Colonic mucosa (tissue), 4 donors: ENCODE measurements at places on chromosomes 5 and 9. TPM values are rescaled to one million over a fixed set of nuclear protein-coding genes. Genes with fewer than 3 reads are reported as not detected.

The MLANA gene
- total RNA-seq = not detected

The PCDHA9 gene
- 0.19 TPM for total RNA-seq

The INVS gene
- 16.0 TPM for total RNA-seq

The ANKRD18A gene
- 9.9 TPM for total RNA-seq

DNA sequence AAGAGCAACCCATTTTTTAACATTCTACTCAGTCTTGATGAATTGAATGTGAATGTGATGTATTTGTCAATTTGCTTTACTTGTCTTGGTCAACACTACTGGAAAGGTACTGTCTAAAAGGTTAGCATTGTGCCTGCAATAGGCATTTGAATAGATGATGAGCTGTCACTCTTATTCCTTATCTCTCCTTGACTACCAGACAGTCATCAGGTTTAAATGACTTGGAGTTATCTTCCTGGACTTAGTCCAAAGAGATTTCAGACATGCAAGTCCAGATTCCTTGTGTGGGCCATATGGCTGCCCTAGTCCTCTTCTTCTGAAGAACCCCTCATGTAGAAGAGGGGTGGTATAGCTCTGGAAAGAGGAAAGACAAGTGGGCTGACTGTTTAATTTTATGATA lies 4.8 kb downstream of the ARHGEF28 start:
- H3K27ac ChIP-seq = no peak overlapping the region
- no peaks in the 10 kb centered on the region for H3K36me3 ChIP-seq
- no peaks in the 10 kb centered on the region for H3K27me3 ChIP-seq
- DNase-seq = no peak
- no peak overlapping the region for H3K4me3 ChIP-seq
- no peaks in the 10 kb centered on the region for H3K4me1 ChIP-seq

DNA sequence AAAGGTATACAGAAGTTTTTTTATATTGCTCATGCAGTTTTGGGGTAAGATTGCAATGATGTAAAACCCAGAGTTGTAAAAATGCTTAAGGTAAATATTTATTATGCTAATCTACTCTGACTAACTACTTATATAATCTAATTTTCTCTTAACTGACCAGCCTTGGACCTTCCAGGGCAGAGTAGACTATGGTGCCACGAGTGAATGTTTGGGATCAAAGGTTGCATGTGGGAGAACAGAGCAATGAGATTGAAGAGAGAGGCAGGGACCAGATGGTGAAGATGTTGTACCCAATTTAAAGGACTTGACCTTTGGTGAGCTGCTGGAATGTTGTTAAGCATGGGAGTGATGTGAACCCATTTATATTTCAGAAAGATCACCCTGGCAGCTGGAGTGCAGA lies 34.8 kb upstream of the PANK3 start:
- peak; percentile 44 for DNase-seq
- H3K27ac ChIP-seq = no peak overlapping the region
- H3K4me3 ChIP-seq = no peak overlapping the region
- no peaks in the 10 kb centered on the region for H3K4me1 ChIP-seq
- H3K27me3 ChIP-seq = no peaks in the 10 kb centered on the region

DNA sequence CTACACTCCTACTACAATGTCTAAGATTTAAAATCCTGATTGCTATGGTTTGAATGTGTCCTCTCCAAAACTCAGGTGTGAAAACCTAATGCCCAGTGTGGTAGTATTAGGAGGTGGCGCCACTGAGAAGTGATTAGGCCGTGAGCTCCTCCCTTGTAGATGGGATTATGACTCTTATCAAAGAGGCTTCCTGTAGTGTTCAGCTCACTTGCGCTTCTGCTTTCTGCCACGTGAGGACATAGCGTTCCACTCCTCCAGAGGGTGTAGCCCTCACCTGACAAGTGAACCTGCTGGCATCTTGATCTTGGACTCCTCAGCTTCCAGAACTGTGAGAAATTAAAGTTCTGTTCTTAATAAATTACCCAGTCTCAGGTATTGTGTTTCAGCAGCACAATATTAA lies 33.0 kb upstream of the WHRN start:
- H3K36me3 ChIP-seq = no peaks in the 10 kb centered on the region
- H3K27ac ChIP-seq = no peak overlapping the region
- DNase-seq = peak; percentile 42
- no peaks in the 10 kb centered on the region for H3K4me1 ChIP-seq
- H3K27me3 ChIP-seq = no peaks in the 10 kb centered on the region

DNA sequence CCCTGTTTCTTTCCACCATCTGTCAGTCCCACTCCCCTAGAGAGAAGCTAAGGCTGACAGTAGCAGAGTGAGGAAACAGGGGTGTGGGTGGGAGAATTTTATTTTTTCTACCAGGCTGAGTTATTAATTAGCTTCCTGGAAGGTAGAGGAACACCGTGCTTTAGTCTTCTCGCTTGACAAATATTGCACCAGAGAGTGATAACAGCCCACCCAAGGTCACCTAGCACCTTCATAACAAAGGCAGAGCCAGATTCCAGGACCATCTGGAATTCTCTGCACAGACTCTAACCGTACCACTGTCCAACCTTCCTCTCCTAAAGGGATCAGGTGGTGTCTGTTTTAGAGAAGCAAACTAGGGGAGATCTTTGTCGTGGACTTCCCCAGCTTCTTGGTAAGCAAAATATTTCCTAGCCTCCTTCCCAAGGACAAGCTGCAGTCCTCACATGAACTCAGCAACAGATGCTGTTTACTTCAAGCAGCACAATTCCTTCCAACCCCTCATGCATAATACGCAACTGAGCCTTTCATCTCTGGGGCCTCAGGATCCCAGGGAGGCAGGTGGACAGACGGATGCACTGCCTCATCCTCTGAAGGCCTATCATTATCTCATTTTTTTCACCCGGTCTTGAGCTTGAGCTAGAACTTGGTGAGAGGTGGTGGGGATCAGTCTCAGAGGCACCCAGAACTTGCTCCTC lies 308.7 kb upstream of the BRINP1 start:
- no peaks in the 10 kb centered on the region for H3K27me3 ChIP-seq
- DNase-seq = no peak
- H3K27ac ChIP-seq = no peak overlapping the region
- no peak overlapping the region for H3K4me3 ChIP-seq
- H3K36me3 ChIP-seq = no peaks in the 10 kb centered on the region

GRCh38 chr5:36624277-36624676 lies 17.9 kb downstream of the SLC1A3 start:
- H3K27ac ChIP-seq = no peak overlapping the region
- H3K4me3 ChIP-seq = no peak overlapping the region
- H3K36me3 ChIP-seq = no peaks in the 10 kb centered on the region
- H3K27me3 ChIP-seq = no peaks in the 10 kb centered on the region
- DNase-seq = no peak

DNA sequence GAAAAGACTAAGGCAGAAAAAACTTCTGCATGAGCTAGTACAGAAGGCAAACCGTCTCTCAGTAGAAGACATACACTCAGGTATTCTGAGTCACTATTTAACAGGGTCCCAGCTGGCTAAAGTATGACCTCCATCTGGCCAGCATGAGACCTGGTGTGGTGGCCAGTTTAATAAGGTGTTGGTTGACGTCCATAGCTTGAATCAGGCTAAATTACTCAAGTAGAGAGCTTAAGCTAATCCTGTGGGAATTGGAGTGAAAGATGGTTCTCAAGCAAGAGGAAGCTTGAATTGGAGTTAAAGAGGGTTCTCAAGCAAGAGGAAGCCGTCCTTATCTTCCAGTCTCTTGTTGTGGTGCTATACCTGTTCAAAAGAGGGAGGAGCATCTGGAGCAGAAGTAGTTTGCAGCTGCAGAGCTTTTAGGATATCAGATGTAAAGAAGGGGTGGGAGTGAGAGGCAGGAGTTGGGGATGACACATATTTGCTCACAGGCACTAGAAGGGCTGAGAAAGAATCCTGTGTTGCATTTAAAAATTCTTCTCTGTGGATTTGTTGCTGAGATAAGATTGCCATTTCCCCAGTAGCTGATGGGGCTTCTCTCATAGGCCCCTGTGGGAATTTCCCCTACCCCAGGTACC lies 136.1 kb upstream of the RUSC2 start:
- no peak for DNase-seq
- no peak overlapping the region for H3K27ac ChIP-seq
- H3K4me1 ChIP-seq = no peaks in the 10 kb centered on the region
- H3K27me3 ChIP-seq = no peaks in the 10 kb centered on the region

DNA sequence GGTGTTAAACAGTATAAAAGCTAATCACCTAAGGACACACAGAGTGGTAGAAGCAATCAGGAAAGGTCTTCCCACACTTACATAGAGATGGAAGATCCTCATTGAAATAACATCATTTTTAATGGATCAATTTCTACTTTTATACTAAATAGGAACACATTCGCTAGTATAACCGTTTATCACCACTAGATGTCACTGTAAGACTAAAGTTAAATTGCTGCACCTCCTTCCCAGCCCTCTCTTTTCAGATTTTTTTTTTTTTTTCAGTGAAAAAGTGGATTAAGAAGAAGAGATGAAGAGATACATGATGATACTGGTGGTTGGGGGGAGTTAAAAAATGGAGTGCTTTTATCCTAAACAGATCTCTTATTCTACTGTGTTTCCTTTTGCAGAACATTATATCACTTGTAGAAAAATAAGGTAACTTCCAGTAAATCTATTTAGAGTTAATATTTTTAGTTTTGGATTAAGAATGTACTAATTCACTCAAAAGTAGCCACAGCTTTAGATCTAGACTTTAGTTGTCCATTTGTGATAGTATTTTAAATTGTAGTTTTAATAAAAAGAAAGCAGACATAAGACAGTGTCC lies 116.9 kb upstream of the ARRDC3 start:
- H3K4me1 ChIP-seq = no peaks in the 10 kb centered on the region
- no peak overlapping the region for H3K27ac ChIP-seq
- DNase-seq = no peak
- H3K27me3 ChIP-seq = no peaks in the 10 kb centered on the region
- no peak overlapping the region for H3K4me3 ChIP-seq
- no peaks in the 10 kb centered on the region for H3K36me3 ChIP-seq

- no peaks in the 10 kb centered on the region for H3K36me3 ChIP-seq
- no peaks in the 10 kb centered on the region for H3K4me1 ChIP-seq
- no peaks in the 10 kb centered on the region for H3K27me3 ChIP-seq
- H3K4me3 ChIP-seq = no peak overlapping the region
- DNase-seq = no peak
- H3K27ac ChIP-seq = no peak overlapping the region
Observed at GRCh38 chr5:101966476-101966875, 329.6 kb downstream of the SLCO4C1 start.

- no peaks in the 10 kb centered on the region for H3K4me1 ChIP-seq
- no peaks in the 10 kb centered on the region for H3K36me3 ChIP-seq
- H3K4me3 ChIP-seq = no peak overlapping the region
Observed at GRCh38 chr9:19799784-19800183, 10.9 kb upstream of the SLC24A2 start.
